A549 treated with dexamethasone at 1 μM for 4 hours (cell line): ENCODE measurements at places on chromosomes 2 and 18. TPM values are rescaled to one million over a fixed set of nuclear protein-coding genes. Genes with fewer than 3 reads are reported as not detected.

The PLGLB2 gene
- 0.11 to 0.37 TPM (median 0.18 TPM) in 3 of 5 replicates, not detected in the others for total RNA-seq

The PRSS56 gene
- 0.08 to 0.16 TPM (median 0.12 TPM) in 4 of 5 replicates, not detected in the other for total RNA-seq

The POTEE gene
- 0.03 to 0.09 TPM (median 0.07 TPM) in 5 replicates for total RNA-seq

The SH2D6 gene
- total RNA-seq = 0.66 to 1.1 TPM (median 0.98 TPM) in 5 replicates

The CRYGC gene
- total RNA-seq = not detected in 5 replicates

The MAP2 gene
- total RNA-seq = 1.1 to 2.4 TPM (median 1.2 TPM) in 5 replicates

The CNTNAP5 gene
- total RNA-seq = not detected in 5 replicates

The CTNNA2 gene
- total RNA-seq = 0.19 to 0.89 TPM (median 0.33 TPM) in 5 replicates

The TCF23 gene
- not detected in 5 replicates for total RNA-seq

The PRPF40A gene
- 63.9 to 86.8 TPM (median 80.1 TPM) in 5 replicates for total RNA-seq

The CDKL4 gene
- not detected in 5 replicates for total RNA-seq

The DSG2 gene
- total RNA-seq = 45.6 to 69.2 TPM (median 64.0 TPM) in 5 replicates

The UGT1A10 gene
- 0.05 TPM in 1 of 5 replicates, not detected in the others for total RNA-seq

The LYPD1 gene
- total RNA-seq = 12.9 to 22.5 TPM (median 16.1 TPM) in 5 replicates

The KIAA2012 gene
- total RNA-seq = not detected in 5 replicates

The SKOR2 gene
- not detected in 5 replicates for total RNA-seq

The C2orf15 gene
- total RNA-seq = 0.48 to 0.58 TPM (median 0.57 TPM) in 5 replicates

The MROH2A gene
- 0.14 to 0.37 TPM (median 0.30 TPM) in 5 replicates for total RNA-seq

The TMEM163 gene
- total RNA-seq = 0.06 to 0.09 TPM (median 0.07 TPM) in 4 of 5 replicates, not detected in the other

The ACMSD gene
- total RNA-seq = not detected in 5 replicates

The ASIC4 gene
- total RNA-seq = 0.05 to 0.08 TPM (median 0.05 TPM) in 4 of 5 replicates, not detected in the other

The IL1R2 gene
- total RNA-seq = 0.91 to 2.1 TPM (median 1.3 TPM) in 5 replicates

The SERPINB2 gene
- 0.06 to 0.11 TPM (median 0.07 TPM) in 3 of 5 replicates, not detected in the others for total RNA-seq

The PSTPIP2 gene
- total RNA-seq = 0.17 to 0.33 TPM (median 0.25 TPM) in 5 replicates

The ALPG gene
- 0.37 to 0.74 TPM (median 0.49 TPM) in 5 replicates for total RNA-seq

The PLCL1 gene
- total RNA-seq = 0.02 TPM in 1 of 5 replicates, not detected in the others

The MYCN gene
- 0.05 TPM in 1 of 5 replicates, not detected in the others for total RNA-seq

The FSHR gene
- total RNA-seq = not detected in 5 replicates

The GALNT3 gene
- 0.05 TPM in 1 of 5 replicates, not detected in the others for total RNA-seq

The CXCR1 gene
- total RNA-seq = not detected in 5 replicates

The CXCR2 gene
- not detected in 5 replicates for total RNA-seq

The ATOH8 gene
- 14.5 to 19.7 TPM (median 17.9 TPM) in 5 replicates for total RNA-seq

The CCDC74B gene
- total RNA-seq = 4.6 to 6.0 TPM (median 5.1 TPM) in 5 replicates

The SPHKAP gene
- 0.01 TPM in 1 of 5 replicates, not detected in the others for total RNA-seq

The LRRTM1 gene
- total RNA-seq = not detected in 5 replicates

The PAPOLG gene
- total RNA-seq = 8.3 to 11.7 TPM (median 10.0 TPM) in 5 replicates

The GCG gene
- total RNA-seq = 0.07 to 0.18 TPM in 2 of 5 replicates, not detected in the others

The ST6GAL2 gene
- total RNA-seq = 12.0 to 19.3 TPM (median 14.1 TPM) in 5 replicates

The EVA1A gene
- 7.0 to 10.9 TPM (median 8.7 TPM) in 5 replicates for total RNA-seq

The SCTR gene
- 0.15 to 0.18 TPM in 2 of 5 replicates, not detected in the others for total RNA-seq

The SIX2 gene
- 1.2 to 2.6 TPM (median 2.5 TPM) in 5 replicates for total RNA-seq

The C2orf66 gene
- total RNA-seq = 0.05 TPM in 1 of 5 replicates, not detected in the others

The UBE2F gene
- total RNA-seq = 48.6 to 60.0 TPM (median 54.4 TPM) in 5 replicates

The ALPI gene
- 0.02 to 0.05 TPM (median 0.04 TPM) in 3 of 5 replicates, not detected in the others for total RNA-seq

The GNLY gene
- total RNA-seq = 0.21 to 0.44 TPM (median 0.30 TPM) in 5 replicates
